ENCODE measurements at places on chromosomes 12 and 14.
A peak's percentile ranks its signal among the peaks of the same experiment; 100 is the strongest.

- peak; percentile 60 for DNase-seq
These were observed 132.3 kb downstream of the SNAPC1 start for GRCh38 chr14:61894452-61895077.

DNA sequence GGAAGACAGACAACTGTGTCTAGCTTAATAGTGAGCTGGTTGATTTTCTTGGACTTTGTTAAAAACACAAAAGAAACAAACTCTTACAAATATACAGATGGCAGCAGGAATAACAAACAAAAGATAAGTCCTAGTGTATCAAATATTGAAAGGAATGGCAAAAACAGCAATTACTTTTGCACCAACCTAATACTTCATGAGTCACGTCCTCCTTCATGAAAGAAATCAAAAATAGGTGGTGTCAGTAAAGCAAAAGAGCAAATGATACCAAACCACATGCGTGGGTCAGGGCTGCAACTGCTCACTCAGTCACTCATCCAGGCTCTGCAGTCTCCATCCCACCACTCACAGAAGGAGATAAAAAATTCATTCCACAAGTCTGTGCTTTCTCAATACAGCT lies 11.8 kb downstream of the ATG14 start:
- DNase-seq, result no peak

DNA sequence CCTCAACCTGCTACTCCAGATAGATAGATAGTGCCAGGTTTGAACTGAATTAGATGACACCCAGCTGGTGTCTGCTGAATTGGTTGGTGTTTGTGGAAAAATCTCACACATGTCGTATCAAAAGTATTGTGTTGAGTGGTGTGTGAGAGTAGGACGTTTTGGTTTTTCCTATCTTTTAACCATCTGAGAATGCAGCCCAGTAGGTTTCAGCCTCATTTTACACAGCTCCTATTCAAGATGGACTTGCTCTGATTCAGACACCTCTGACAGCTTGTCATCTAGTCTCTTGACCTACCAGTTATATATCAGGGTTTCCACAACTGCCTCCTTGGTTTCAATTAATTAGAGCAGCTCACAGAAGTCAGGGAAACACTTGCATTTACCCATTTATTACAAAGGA lies 254.4 kb downstream of the KTN1 start:
- no peak for DNase-seq

DNA sequence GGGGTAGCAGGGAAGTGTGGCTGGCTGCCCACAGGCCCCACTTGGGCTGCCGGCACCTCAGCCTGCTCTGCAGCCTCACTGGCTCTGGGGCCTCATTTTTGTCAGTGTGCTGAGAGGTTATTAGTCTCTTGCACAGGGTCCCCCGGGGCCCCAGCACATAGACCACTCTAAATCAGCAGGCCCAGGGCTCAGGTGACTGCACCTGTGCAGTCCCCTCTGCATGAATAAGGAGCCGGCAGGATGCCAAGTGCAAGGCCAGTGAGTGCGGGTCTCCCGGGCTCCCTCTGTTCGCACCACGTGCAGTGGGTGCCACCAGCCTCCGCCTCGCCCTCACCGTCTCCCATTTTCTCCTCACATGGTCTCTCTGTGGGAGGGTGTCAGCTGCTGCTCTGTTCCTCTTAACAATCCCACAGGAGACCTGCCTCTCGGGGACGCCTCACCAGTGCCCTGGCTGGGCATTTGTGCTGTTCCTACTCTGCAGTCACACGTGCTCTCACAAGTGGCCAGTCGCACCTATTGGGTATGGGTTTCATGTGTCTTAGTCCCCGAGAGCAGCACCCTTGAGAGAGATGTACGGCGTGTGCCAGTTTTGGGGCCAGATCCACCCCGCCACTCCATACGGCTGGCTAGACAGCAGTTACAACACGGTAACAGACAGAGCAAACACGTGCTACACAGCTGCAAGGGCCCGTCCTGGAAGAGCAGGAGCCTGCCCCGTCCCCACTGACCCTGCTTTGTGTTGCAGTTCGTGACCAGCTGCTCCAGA lies 40.4 kb downstream of the MMAB start:
- DNase-seq, result no peak

GRCh38 chr12:116771651-116772050 lies 33.5 kb downstream of the RNFT2 start:
- DNase-seq, result no peak

- no peak for DNase-seq
These were observed 3.8 kb downstream of the PLEKHG7 start for GRCh38 chr12:92706594-92706993.

- DNase-seq, result peak; percentile 74
These were observed at the start of gene NUAK1 for GRCh38 chr12:106138633-106139421. TSS of gene NUAK1 (minus strand) at chr12:106138954. CDS start at chr12:106138653, 301 bp downstream.

DNA sequence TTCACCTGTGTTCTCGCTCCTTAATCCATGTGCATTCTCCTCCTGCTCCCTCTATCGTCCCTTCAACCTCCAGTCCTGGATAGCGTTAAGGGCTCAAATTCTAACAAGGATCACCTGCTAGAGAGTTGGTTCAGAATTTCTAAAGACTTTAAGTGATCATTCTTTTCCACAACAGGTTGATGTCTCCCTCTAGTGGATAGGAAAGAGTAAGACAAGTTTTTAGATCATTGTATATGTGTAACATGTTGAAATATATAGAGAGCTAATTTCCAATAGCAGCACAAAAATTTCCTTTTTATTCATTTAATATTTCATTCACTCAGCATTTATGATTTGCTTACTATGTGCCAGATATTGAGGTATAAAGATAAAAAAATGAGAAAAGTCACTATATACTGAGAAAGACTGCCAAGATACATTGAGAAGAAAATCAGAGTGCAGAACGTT lies 9.3 kb upstream of the ESR2 start:
- peak; percentile 68 for DNase-seq

DNA sequence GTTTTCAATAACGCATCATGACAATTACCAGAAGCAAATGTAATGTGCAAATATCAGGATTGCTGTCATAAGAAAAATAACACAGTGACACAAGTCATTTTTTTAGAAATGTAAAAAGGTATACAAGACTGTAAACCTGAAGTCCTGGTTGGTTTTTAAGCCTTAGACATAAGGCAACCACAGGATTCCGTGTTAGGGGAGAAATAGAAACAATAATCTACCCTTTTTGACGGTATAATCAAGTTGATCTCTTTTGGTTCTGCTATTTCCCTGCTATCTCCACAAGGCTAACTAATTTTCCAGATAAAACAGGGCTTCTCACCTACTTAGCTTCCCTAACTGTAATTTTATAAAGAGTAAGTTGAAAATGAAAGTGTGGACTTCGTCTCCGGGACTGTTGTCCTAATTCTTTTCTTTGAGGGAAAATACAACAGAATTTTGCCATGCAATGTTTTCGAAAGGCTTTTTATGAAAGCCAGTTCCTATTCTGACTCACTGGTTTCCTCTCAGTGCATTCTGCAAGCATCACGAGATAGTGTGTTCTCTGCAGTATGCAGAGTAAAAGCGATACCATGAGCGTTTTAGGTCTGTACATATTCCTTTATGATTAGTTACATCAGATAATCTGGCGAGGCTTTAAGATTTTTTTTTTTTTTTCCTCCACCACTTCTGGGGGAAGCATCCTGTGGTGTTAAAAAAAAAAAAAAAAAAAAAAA lies 10.6 kb downstream of the MYO1H start:
- DNase-seq, result peak; percentile 46

DNA sequence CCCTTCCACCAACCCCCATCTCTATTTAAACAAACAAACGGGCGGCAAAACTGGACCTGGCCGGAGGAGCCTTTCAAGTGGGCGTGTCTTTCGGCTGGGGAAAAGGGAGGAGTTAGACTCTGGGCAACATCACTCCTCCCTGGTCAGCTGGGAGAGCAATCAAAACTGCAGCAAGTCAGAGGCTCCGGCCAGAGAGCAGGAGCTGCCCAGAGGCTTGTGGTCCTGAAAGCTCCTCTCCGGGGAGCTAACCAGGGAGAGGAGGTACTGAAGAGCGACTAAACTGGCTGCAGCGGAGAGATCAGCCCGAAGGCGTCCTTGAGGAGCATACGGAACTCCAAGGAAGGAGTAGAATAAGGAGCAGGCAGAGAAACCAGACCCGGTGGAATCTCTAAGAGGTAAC lies at the start of gene NEUROD4:
NEUROD4 (plus strand) TSS at position 191 of the 400 bp plus-strand sequence. CDS start 6,466 bp downstream, outside the sequence.
- DNase-seq, result peak; percentile 53

- no peak for DNase-seq
These were observed 85.5 kb upstream of the TRAF3 start for GRCh38 chr14:102691763-102692162.

- no peak for DNase-seq
These were observed 118.5 kb downstream of the RFLNA start for GRCh38 chr12:124413401-124413800.

DNA sequence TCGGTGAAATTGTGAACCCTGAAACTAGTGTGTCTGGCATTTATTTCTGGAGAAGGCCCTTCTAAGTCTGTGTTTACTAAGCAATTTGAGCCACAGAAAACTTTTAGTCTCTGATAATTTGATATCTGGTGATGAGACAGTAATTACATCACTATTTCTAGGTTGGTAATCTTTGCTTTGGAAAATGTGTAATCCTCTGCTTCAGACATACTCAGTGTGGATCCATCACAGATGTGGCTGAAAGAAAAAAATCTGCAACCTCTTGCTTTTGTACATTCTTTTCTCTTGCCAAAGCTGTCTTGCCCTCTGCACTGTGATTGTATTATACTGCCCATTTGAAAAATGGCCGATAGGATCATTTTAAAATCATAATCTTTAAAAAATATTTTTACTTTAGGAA lies 78.1 kb downstream of the PELI2 start:
- DNase-seq, result peak; percentile 83

GRCh38 chr14:85788470-85789233 lies 258.7 kb downstream of the FLRT2 start:
- no peak for DNase-seq

DNA sequence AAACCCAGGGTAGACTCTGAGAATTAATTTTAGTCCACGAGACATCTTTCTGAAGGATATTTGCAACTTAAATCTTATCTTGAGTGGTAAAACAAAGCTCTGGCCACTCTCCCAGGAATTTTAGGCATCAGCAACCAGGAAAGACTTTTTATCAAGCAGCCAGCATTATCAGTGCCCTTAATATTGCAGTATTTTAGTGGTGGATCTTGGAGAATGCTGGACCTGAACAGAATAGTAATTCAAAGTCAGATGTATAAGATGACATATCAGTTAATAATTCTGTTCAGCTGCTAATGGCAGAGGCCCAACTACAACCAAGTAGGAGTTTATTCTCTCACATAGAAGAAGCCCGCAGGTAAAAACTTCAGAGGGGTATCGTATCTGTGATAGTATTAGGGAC lies 59.0 kb upstream of the CRY1 start:
- no peak for DNase-seq

DNA sequence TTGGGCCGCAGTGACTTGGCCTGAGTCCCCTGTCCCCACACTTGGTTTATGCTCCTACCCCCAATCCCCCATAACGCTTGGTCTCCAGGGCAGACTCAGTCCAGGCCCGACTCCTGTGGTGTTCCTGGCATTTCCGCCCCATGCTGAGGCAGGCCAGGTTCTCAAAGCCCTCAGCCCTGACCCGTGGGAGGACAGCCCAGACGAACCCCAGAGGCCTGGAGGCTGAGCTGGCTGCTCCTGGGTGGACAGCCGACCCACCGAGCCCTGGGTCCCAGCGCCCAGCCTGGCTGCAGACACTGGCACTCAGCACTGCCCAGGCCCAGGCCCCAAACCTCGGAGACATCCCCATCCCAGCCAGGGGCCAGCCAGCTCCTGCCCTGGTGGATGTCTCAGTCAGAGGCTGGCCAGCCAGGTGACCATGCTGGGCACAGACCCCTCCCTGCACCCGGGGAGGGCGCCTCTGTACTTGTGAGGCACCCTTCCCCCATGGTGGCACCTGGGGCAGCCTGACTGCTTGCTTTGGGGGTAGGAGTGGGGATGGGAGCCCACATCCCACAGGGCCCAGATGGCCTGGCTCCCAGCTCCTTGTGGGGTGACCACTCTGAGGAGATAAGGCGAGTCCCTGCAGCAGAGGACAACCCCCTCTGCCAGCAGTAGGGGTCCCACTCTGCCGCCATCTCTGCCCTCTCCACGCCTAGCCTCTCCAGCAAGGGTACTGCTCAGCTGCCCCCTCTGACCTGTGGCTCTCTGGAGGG lies 1.4 kb downstream of the PLD4 start:
- no peak for DNase-seq

DNA sequence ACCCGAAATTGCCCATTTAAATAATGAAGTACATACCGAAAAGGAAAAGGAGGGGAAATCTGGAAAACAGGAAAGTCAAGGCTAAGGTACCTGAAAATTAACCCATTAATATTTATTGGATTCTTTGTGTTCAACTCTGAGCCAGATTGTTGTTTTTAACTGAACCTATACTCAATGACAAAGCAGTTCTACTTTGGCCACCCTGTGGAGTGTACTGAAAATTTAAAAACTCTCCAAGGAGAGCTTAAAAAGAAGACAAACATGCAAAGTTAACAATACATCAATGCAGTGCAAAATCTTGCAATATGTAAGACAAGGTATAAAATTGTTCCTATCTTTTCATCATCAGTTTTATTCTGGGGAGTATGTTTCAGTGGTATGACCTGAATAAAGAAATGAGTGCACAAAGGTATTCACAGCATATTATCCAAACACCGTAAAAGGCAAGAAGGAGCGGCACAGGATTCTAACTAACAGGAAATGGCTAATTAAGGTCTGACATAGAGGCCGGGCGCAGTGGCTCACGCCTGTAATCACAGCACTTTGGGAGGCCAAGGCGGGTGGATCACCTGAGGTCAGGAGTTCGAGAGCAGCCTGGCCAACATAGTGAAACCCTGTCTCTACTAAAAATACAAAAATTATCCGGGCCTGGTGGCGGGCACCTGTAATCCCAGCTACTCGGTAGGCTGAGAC lies 1.7 kb downstream of the USP44 start:
- DNase-seq, result no peak

- DNase-seq, result no peak
These were observed 36.0 kb downstream of the BTG1 start for GRCh38 chr12:92109613-92110012.

- peak; percentile 2 for DNase-seq
These were observed 260.6 kb upstream of the GARIN6 start for GRCh38 chr12:99386907-99387306.

DNA sequence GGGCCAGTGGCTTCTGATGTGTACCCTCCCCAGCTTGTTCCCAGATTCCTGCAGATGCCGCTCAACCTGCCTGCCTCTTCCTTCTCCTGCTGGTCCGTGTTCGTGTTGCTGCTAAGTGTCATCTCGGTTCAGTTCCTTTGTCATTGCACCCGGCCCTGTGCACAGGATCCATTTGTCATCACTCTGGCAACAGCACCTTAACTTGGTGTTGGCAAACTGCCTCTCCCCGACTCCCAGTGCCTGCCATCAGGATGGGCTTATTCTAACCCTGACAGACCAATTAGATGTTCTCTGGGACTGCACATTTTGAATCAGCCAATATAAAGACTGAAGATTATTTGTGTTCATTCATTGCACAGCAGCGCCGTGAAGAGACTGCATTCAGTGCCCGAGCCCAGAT lies 73.3 kb downstream of the CCDC92 start:
- no peak for DNase-seq

GRCh38 chr12:116571089-116571488 lies 11.9 kb downstream of the MAP1LC3B2 start:
- DNase-seq, result no peak

- no peak for DNase-seq
These were observed 3.4 kb downstream of the PTPN6 start for GRCh38 chr12:6954316-6955107.

- no peak for DNase-seq
These were observed 118.5 kb downstream of the ADCK1 start for GRCh38 chr14:77918448-77918847.

- DNase-seq, result peak; percentile 87
These were observed 117.6 kb downstream of the SCARB1 start for GRCh38 chr12:124745891-124746570.

- no peak for DNase-seq
These were observed 17.7 kb downstream of the RIN3 start for GRCh38 chr14:92531106-92531873.

Measured in fibroblast of villous mesenchyme (primary cell).